ENCODE measurements at places on chromosomes 13 and 19.

- DNase-seq: no peak
Observed at GRCh38 chr13:95710313-95710712, 33.4 kb downstream of the DNAJC3 start.

DNA sequence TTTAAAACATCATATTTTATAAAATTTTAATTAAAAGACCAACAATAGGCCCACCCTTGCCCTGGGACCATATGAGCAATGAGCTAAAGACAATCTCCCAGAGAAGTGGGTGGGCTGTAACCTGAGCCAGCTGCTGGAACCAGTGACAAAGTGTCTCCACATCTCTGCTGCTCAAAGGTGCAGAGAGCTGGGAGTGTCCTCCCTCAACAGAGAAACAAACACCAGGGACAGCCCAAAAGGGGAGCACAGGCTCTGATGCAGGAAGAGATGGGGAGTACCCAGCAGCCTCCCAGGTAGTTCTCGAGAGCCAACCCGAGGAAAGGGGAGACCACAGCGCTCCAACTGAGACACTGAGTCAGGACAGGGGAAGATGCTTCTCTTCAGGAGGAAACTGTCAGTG lies 39.1 kb downstream of the DOCK9 start:
- DNase-seq: no peak

- DNase-seq: no peak
Observed at GRCh38 chr19:49468199-49468598, 5.8 kb upstream of the FLT3LG start.

DNA sequence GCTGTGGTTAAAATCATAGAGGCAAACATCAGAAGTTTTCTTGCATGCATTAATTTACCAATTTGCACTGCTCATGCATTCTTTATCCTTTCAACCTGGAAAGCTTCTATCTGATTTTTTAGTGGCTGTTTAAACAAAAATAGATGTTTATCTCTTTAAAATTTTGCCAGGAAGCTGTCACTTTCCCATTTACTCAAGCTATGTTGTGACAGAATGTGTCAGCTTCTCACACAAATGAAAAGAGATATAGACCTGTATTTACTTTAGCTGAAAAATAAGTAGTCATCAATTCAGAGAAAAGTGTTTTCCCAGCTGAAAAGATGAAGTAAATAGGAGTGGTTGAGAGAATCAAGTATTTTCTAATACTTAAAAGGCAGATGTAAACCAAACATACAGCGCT lies 872.8 kb downstream of the DACH1 start:
- no peak for DNase-seq

- no peak for DNase-seq
Observed at GRCh38 chr13:20831933-20832332, 58.2 kb upstream of the EEF1AKMT1 start.

Data from Jurkat, Clone E6-1 (cell line).